ENCODE measurements at places on chromosomes 4 and X.

DNA sequence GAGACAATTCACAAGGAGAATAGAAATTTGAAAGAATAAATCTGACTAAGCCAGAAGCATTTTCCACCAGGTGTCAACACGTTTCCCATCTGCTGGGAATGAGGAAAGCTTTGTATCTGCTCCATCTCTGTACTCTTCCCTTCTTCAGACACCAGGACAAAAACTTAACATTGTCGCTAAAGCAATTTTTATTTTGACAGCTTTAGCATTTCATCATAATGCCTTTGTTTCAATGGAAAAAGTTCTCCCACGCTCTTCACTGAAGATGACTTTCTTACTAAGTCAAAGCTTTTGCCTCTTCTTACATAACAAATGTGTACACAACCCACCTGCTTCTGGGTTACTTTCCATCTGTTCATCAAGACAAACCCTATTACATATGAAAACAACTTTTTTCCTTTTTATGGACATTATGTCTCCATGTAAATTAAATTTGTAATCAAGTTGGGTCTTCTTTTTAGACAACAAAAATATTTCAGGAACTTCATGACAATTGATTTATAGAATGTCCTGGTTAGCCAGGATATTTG lies 141.7 kb upstream of the GUCY1A1 start:
- DNase-seq = no peak

GRCh38 chr4:128863312-128864075 lies 54.0 kb downstream of the JADE1 start:
- DNase-seq = no peak

DNA sequence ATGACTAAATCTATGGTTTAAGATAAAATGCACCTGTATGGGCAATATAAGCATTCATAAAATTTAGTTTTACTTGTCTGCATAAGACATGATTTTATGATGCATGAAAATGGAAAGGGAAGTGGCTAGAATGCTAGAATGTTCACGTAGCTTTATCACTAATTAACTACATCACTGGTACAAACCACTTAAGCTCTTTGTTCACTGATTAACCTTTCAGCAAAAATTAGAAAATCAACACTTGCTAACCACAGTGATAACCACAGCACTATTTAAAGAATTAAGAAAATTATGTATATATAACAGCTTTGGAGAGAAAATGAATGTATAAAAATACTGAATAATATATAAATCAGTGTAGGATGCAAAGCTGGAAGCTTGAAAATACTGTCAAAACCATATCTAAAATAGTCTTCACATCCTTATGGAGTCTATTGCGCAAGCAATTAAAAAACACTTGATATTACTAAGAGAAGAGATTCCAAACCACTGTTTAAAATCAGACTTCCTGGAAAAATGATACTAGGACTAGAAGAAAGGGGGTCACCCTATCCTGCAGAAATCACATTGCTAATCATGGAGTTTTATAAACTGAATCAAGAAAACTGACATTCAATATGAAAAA lies 51.9 kb downstream of the EFHC2 start:
- DNase-seq = no peak

- DNase-seq = no peak
These were observed 15.8 kb downstream of the DHRSX start for GRCh38 chrX:2484721-2485648.

GRCh38 chr4:55136634-55137033 lies 11.2 kb upstream of the KDR start:
- no peak for DNase-seq

DNA sequence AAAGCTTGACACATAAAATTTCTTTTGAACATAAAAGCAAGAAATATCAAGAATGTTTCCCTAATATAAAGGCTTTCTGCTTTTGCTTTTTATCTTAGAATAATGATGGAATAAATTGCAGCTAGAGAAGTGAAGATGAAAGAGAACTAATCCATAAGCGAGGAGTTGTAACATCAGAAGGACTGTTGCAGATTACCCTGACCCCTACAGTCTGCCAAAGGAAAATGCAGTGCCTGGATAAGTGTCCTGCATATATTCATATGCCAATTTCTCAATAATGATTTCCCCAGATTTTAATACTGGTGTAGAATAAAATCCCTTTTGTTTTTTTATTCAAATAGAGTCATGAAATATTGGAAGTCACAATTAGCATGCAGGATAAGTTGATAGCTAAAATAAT lies 115.9 kb downstream of the MAGEC2 start:
- DNase-seq = no peak

DNA sequence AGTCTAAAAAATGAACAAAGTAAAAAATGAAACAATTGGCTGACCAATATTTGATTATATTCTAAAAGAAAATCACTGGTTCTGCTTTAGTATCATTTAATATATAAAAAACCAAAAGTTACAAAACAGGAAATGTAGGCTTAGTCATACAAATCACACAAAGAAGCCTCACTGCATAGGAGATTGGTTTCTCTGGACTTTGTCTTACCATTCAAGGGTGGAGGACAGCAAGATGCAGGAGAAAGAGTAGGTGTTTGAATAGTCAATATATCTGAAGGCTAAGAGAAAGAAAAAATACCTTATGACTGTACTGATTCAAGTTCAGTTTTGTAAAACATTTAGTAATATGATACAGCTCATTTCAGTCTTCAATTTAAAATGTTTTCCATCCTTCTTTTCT lies 28.6 kb upstream of the TAF9B start:
- DNase-seq = no peak

GRCh38 chr4:25486171-25486570 lies 109.1 kb downstream of the ANAPC4 start:
- DNase-seq = no peak

DNA sequence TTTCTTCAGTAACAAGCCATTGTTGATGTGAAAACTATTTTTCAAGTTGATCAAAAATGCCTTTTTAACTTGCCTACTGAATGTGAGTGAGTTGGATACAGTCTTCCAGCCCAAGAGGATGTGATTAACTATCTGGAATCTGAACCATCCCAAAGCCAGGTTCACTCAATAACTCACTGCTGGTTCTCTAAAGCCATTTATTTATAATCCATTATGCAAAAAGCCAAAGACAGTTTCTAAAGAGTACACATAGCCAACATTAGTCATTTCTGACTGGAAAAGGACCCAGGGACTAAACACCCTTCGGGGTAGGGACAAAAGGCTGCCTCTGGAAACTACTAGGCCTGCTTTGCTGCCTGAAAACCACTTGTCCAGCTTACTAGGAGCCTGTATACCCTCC lies 109.6 kb downstream of the SHROOM4 start:
- no peak for DNase-seq

DNA sequence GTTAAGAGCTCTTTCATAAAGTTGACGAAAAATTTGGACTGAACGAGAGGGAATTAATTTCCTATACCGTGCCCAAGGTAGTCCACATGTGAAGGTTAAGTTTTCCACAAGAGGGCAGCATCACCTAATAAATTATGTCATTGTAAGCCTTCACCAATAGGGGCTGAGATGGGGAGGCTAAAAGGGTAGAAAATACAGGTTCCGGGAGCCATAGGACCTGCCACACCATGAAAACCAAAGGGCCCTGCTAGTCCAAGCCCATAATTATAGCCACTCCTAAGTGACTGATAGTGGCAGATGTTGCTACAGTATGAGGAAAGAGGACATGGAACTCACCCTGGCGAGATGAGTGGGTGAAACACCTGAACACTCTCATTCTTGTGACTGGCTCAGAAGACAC lies 122.2 kb downstream of the SHROOM4 start:
- DNase-seq = no peak

DNA sequence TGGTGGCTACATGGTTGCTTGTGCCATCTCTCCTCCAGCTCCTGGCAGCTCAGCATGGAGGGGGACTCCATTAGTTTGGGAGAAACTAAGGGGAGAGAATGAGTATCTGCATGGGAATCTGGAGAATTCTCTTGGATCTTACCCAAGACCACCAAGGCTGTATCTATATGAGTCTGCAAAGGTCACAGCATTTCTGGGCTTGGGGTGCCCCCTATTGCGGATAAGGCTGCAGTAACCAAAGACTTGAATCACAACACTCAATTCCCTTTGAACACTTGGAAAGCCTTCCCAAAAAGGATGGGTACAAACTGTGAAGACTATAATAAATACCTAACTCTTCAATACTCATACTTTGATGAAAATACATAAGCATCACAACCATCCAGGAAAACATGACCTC lies 623.5 kb upstream of the NR3C2 start:
- no peak for DNase-seq

GRCh38 chr4:156692016-156692415 lies 279.6 kb downstream of the PDGFC start:
- no peak for DNase-seq

GRCh38 chrX:115233497-115234455 lies at the start of gene LRCH2:
LRCH2 (minus strand) TSS chrX:115234096; CDS start chrX:115234041, 55 bp downstream.
- no peak for DNase-seq

DNA sequence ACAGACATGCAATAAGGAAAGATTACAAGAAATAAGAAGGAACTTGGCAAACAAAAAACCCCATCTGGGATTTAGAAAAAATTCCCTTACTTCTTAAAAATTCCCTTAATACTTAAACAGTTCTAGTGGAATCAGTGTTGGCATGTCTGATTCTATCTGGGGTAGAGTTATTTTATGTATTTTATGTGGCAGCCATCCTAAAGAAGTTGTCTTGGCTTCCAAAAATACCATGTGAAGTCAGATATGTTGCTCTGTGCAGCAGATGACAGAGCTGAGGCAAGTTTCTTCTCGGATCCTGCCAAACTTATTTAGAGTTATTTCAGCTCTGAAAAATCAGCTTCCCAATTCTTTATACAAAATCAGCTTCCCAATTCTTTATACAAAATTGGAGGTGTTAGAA lies 14.7 kb downstream of the YY2 start:
- no peak for DNase-seq

DNA sequence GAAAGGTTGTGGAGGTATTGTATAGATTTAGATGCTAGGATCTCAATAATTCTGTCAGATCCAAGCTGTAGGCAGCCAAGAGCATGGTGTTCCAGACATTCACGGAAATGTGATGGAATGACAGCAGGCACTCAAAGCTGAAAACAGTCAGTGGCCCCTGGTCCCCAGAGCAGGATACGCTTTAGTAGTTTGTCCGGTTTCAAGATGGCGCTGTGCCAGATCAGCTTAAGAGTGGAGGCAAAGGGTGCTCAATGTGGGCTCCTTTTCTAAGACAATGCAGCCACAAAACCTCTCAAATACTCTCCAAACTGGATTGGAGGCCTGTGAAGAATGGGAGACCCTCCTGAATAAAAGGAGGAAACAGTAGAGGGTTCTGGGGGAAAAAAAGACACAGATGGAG lies 291.2 kb upstream of the HS3ST1 start:
- DNase-seq = no peak

- DNase-seq = no peak
These were observed 127.1 kb upstream of the SLC4A4 start for GRCh38 chr4:71211748-71212147.

GRCh38 chrX:84118315-84118714 lies 69.7 kb downstream of the RPS6KA6 start:
- no peak for DNase-seq

DNA sequence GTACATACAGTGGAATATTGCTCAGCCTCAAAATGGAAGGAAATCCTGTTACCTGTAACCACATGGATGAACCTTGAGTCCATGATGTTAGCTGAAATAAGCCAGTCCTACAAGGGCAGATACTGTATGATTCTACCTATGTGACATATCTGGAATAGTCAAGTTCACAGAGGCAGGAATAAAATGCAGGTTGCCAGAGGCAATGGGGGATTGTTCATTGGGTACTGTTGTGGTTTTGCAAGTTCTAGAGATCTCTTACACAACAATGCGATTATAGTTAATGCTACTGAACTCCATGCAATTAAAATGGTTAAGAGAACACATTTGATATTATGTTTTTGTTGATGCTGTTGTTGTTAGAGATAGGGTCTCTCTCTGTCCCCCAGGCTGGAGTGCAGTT lies 74.6 kb downstream of the SHROOM2 start:
- DNase-seq = no peak

GRCh38 chr4:8080754-8081065 lies 77.9 kb downstream of the ABLIM2 start:
- no peak for DNase-seq

DNA sequence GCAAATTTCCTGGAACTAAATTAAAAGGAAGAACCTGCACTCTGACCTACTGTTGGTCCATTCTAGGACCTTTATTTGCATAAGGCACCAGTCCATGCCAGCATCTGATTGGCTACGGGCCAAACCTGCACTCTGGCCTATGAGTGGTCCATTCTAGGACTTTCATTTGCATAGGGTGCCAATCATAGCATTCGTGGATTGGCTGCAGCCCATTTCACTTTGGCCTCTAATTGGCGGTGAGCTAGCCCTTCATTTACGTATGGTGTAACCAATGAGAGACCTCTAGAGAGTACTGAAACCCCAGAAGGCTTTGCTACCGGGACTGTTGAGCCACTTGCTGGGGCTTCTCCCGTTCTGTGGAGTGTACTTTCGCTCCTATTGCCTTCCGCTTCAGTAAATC lies 6.1 kb upstream of the RNF175 start:
- no peak for DNase-seq

GRCh38 chr4:138821331-138821730 lies 194.2 kb upstream of the NOCT start:
- no peak for DNase-seq

GRCh38 chr4:173218411-173219125 lies 50.0 kb downstream of the GALNT7 start:
- DNase-seq = no peak

DNA sequence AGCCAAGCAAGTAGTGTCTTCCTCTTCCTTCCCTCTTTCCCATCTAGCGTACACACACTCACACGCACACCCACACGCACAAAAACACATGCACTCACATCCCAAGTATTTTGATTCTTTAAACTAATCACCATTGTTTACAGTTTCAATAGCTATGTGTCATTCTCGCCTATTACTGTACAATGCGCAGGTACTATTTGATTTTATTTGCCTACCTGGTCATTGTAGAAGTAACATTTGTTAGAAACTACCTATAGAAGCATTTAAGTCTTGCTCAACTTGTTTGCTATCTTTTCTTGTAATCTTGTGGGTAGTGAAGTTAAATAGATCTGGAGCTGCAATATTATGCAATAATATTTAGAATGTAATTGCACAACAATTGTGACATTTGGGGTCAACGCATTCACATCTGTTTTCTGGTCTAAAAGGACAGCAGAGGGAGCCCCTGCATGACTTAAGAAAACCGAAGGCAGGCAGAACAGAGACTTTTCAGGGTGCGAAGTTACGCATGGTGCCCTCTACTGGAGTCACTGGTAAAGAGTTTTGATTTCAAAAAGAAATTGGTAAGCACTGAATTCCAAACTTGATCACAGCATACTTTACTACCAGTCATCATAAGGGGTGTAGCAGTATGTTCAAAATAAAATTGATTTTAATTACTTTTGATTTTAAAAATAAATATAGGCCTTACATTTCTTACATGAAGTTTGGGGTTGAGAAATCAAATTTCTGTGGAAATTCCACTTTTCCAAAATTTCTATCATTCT lies 503.3 kb upstream of the FAM241A start:
- DNase-seq = peak; percentile 1

GRCh38 chrX:47247206-47247998 lies 14.6 kb downstream of the USP11 start:
- no peak for DNase-seq

GRCh38 chr4:123182289-123182688 lies 214.3 kb upstream of the SPRY1 start:
- no peak for DNase-seq

Measured in stimulated activated CD8-positive, alpha-beta memory T cell treated with anti-CD3 and anti-CD28 coated beads, Interleukin-15, amount 100 ng/mL, for 48 hours (primary cell).